ENCODE measurements at places on chromosomes 4 and X. TPM values are rescaled to one million over a fixed set of nuclear protein-coding genes. Genes with fewer than 3 reads are reported as not detected.

AADAT gene
- total RNA-seq, result 2.0 TPM

BBS12 gene
- 7.6 TPM for total RNA-seq

NSUN7 gene
- under 0.01 TPM for total RNA-seq

HDAC6 gene
- total RNA-seq, result 21.7 TPM

STPG2 gene
- 0.56 TPM for total RNA-seq

ADAMTS3 gene
- 5.4 TPM for total RNA-seq

TMPRSS11A gene
- total RNA-seq, result not detected

TLR8 gene
- total RNA-seq, result not detected

FAM199X gene
- total RNA-seq, result 25.9 TPM

DSPP gene
- not detected for total RNA-seq

COL4A6 gene
- 3.7 TPM for total RNA-seq

FAM133A gene
- under 0.01 TPM for total RNA-seq

HTRA3 gene
- 0.58 TPM for total RNA-seq

UCP1 gene
- total RNA-seq, result not detected

ZCCHC4 gene
- total RNA-seq, result 24.2 TPM

Measured in regular cardiac myocyte (primary cell).